Left kidney (tissue), 8 donors: ENCODE measurements at places on chromosomes 7 and 10.

- DNase-seq = no peak
These were observed 74.4 kb upstream of the TCF7L2 start for GRCh38 chr10:112875476-112876267.

- no peak for DNase-seq
These were observed 30.2 kb downstream of the AHR start for GRCh38 chr7:17328641-17329040.

DNA sequence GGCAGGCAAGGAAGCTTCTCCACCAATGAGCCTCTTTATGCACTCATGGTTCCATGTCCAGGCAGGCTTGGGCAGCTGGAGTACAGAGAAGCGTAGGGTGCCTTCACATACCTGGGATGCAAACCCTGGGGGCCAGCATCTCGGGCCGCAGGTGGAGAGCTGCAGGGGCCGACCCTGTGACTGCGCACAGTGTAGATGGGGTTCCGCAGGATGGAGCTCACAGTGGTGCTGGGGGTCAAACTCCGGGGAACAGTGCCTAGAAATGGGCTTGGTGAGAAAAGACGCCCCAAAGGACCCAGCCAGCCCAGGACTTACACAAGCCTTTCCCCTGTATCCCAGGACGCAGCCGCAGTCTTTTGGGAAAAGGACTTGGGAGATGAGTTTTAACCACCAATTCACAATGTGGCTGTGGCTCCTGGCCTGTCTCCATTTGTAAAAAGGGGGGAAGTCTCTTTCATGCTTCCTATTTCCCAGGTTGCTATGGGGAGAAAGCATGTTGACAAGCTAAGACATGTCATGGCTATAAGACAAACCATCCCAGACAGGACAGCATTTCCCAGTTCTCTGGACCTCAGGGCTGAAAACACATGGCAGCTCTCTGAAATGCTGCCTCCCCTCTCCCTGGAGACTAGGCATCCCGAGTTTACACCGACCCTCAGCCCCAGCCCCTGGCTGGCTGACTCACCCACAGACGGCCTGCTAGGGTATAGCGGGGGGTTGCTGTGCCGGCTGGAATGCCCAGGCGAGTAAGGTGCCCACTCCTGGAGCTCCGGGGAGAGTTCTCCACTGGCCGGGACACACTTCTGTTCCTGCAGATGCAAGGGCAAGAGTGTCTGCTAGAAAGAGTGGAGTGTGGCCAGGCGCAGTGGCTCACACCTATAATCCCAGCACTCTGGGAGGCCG, 107.1 kb downstream of the DLG5 start:
- no peak for DNase-seq

GRCh38 chr10:71504570-71504969, 107.8 kb downstream of the CDH23 start:
- DNase-seq = no peak

DNA sequence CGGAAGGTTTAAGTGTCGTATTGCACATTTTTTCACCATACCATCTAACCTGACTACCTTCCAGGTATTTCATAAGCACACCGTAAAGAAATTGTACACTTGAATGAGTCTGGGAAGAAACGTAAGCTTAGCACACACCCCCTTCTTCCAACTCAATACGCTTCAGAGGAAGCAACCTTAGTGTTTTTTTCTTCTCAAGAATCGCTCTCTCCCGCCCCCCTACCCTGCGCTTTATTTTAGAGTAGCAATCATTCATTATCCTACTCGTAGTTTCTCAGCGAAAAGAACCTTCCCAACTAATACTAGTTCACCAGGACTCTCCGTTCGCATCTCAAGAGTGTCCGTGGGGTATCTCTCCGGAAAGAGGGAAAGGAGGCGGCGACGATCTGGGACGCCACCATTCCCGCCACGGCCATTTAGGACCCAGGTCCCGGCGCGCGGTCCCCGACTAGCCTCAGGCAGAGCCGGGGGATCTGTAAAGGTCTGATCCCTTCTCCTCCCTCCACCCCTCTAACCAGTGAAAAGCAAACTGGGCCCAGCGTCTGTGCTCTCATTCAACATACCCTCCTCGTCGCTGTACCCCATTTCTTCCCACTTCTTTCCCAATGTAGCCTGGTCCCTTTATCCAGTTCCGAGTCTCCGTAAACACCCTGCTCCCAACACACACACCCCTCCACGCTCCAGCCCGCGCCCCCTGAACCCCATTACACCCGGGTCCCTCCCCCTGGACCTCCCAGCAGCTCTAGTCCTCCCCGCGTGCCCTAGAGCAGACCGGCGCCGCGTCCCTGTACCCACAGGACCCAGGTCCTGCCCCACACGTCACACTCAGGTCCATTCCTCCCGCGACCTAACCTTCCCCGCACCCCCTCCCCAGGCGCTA, 16.0 kb downstream of the MYOZ1 start:
- no peak for DNase-seq

DNA sequence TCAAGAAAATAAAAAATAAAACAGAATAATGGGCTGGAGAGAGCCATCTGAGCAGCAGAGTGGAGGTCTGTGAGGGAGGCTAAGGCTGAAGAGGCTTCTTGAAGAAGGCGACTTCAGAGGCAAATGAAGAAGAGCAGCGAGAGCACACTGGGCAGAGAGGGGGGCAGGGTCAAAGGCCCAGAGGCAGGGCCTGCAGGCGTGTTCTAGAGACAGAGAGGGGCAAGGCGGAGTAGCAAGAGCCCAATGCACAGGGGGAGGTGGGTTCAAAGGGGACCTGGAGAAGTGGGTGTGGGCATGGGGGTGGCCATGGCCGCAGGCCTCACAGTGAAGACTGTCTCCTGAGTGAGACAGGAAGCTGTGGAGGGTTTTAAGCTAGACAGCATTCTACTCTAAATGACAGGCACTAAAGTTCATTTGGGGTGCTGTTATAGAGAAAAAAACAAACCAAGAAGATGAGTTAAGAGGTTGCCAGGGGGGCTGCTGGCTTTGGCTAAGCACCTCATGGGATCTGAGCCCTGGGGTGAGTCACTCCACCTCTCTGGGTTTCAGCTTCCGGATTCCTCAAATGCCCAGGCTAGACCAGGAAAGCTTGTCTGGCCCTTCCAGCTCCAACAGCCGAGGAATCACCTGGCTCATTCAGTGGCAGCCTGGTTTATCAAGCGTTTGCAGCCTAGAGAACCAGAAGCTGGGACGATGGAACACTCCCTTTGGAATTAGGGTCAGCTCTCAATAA, 81.7 kb downstream of the DLG5 start:
- no peak for DNase-seq

GRCh38 chr10:101986624-101986971, 69.4 kb downstream of the ARMH3 start:
- DNase-seq = no peak

GRCh38 chr7:16367115-16367514, 54.2 kb downstream of the CRPPA start:
- DNase-seq = no peak

GRCh38 chr10:105359708-105360107, 718.6 kb downstream of the SORCS3 start:
- DNase-seq = no peak

DNA sequence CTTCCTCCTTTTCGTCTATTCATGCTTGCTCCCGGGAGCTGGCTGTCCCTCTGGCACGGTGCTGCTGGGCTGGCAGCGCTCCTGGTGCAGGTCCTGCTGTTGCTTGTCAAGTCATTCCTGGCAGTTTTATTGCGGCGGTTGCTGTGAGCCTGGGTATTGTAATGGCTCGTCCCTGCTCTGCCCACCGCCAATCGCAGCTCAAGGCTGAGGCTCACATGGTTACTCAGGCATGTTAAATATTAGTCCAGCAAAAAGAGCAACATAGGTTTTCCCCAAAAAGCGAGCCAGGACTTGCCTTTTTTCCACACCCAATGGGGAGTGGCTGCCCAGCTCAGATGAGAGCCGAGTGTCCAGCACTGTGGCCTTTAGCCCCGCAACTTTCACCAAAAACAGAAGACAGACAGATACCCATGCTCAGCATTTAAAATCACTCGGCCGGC, 492.9 kb upstream of the FOXK1 start:
- DNase-seq = peak; percentile 58
